ENCODE measurements at places on chromosomes 6 and 20.

DNA sequence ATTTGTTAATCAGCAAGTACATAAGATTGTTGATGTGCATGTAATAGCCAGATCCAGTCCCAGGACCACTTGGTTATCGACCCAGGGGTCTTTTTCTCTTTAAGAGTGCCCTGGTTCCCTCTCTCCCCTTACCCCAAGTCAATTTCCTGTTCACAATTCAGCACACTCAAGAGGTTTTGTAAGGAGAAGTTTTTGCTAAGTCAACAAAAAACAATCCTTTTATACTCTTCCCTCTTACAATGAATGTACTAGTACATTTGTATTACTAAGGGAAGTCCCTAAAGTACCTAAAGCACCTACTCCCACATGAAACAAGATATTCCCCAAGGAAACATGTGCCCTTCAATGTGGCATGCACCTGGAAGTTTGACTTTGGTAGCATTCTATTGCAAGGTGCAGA is 1.6 kb upstream of the NT5DC1 start:
- DNase-seq, result no peak

DNA sequence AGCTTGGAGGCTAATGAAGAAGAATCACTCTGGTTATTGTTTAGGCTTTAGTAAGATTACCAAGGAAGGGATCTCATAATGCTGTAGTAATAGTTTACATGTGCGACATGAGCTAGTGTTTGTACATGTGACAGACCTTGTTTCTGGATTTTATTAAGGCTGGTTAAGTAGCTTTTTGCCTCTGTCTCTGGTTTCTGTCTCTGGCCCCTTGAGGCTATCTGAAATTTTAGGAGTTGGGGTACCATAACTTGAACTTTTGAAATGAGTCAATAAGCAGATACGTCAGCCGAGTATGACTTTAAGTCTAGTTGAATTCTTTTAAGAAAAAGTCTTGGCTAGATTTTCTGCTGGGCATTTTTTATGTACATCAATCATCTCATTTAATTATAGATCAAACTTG is 9.5 kb downstream of the CBFA2T2 start:
- no peak for DNase-seq

GRCh38 chr6:155264693-155265320 is 994 bp downstream of the CLDN20 start:
- no peak for DNase-seq

DNA sequence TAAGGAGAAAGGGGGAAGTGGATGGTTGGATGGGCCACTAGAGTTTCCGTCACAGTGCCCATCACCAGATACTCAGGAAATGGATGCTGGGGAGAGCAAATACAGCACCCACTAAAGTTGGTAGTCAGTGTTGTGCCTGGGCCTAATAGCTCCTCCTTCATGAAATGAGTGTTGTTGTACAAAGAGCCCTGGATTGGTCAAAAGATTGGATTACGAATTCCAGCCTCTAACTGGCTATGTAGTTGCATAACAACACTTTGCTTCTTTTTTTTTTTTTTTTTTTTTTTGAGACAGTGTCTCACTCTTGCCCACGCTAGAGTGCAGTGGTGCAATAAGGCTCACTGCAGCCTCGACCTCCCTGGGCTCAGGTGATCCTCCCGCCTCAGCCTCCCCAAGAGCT is 27.4 kb downstream of the KCNG1 start:
- DNase-seq, result no peak

DNA sequence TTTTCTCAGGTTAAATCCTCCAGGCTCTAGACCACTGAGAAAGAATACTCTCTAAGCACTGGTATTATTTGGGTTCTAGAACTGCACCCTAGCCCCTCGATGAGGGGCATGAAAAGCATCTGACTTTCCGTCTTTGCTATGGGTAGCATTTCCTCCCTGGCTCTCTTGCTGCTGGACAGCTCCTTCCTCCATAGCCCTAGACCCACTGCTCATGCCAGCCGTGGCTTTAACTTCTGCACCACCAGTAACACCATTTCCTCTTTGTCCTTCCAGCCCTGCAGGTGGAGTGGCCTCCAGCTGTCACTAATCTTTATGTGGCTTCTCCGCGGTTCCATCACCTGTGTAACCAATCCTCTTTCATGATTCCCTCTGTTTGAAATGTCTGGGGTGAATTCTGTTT is 194.9 kb downstream of the SCP2D1 start:
- peak; percentile 47 for DNase-seq

DNA sequence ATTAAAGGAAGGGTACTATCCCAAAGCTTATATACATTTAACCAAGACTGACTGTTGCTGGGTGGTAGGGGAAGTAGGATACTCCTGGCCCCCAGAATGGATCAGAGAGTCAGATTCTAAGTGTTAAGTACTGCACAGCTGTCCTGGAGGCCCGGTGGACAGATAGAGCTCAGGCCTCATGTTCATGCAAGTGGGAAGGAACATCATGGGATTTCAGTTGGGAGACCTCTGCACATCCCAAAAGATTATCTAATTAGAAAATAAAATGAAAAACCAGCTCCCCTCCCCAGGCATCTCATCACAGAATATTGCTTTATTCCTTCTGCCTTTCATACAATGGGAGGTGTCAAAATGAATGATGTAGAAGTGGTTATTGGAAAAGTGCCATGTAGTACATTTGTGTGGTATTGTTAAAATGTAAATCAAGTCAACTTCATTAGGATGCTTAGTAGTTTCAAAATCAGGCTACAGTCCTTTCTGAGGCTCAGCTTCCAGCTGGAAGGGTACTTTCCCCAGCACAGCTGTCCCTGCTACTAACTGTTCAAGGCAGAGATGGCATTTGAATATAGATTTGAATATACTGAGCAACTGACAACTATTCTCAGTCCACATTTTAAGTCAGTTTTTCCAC is 82.9 kb downstream of the SLC35B3 start:
- no peak for DNase-seq

- DNase-seq, result peak; percentile 14
These were observed 28.0 kb upstream of the SYNJ2 start for GRCh38 chr6:157953580-157954091.

GRCh38 chr6:305371-306206 is 13.3 kb downstream of the DUSP22 start:
- DNase-seq, result no peak

DNA sequence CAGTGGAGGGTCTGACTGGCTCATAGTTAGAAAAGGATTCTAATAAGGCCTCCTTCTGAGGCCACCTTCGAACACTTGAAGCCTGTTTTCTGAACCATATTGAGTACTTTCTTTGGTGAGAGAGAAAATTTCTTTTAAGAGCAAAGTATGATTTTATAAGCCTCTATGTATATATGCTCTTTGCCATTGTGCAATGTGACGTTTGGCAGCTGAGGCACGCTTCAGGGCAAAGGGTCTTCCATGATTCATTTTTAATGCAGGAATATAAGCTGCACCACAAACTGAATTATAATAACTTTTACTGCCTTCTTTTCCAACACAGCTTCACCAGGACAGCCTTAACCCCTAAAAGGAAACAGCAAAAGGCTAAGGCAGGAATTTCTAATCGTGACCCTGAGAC is 154.4 kb downstream of the TTLL2 start:
- DNase-seq, result no peak

DNA sequence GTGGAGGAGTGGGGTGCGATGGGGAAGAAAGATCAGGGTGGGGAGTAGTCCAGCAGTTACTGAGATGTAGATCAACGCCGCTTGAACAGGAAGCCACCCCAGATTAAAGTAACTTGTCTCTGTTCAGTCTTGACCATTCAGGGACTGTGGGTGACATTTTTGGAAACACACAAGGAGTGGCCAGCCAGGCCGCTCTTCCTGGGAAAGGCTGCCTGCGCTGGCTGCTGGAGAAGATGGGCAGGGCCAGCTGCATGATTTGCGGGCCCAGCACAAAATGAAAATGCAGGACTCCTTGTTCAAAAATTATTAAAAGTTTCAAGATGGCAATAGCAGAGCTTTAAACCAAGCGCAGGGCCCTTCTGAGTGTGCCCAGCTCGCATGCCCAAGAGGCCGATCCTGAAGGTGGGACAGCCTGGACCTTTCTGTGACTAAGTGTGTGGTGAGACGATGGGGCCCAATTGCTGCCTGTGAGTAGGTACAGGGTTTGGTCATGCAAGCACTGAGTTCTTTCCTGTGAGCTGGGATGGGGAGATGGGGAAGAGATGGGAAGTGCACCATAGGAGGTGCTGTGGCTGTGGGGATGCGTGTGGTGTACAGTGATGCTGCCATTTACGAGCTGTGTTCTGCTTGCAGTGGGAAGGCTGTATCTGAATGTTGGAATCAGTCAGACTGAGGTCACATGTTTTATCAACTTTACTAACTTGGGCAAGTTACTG is 51.3 kb downstream of the DAAM2 start:
- DNase-seq, result peak; percentile 4

DNA sequence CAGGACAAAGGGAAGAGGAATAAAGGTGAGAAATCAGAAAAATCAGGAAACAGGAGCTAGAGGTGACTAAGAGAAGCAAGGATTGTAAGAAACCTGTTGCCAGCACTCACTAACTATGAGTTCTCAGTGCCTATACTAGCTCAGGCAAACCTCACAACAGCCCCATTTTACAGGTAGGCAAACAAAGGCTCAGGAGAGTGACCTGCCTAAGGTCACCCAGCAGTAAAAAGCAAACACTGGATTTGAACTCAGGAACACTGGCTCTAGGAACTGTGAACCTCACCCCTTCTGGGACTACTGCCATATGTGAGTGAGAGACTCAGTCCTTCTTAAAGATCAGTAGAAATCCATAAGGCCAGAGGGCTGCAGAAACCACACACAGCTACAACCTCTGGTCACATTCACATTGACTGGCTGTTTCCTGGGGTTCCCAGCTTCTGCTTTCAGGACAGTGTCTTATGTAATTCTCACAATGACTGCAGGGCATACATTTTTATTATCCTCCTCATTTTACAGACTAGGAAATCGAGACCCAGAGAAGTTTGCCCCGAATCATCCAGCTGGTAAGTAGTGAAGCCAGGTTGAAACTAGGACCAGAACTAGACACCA is 80.7 kb upstream of the MAFB start:
- peak; percentile 37 for DNase-seq

DNA sequence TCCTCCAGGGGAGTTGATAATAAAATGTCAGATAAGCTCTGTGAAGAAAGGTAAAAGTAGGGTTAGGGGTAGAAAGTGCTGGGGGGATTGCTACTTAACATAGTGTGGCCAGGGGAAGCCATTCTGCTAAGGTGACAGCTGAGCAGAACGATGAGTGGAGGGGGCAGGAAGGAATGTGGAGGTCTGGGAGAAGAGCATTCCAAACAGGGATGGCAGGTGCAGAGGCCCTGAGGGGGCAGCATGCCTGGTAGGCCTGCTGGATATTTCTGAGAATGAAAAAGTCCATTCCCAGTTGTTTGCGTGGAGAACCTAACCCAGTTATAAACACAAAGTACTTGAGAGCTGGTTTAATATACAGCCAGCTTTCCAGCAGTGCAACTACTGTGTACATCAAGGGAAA is 9.3 kb downstream of the GFRA4 start:
- DNase-seq, result no peak

- DNase-seq, result no peak
These were observed 3.7 kb downstream of the TGM2 start for GRCh38 chr20:38161412-38161774.

- DNase-seq, result no peak
These were observed 155.9 kb downstream of the NFATC2 start for GRCh38 chr20:51386586-51386985.

DNA sequence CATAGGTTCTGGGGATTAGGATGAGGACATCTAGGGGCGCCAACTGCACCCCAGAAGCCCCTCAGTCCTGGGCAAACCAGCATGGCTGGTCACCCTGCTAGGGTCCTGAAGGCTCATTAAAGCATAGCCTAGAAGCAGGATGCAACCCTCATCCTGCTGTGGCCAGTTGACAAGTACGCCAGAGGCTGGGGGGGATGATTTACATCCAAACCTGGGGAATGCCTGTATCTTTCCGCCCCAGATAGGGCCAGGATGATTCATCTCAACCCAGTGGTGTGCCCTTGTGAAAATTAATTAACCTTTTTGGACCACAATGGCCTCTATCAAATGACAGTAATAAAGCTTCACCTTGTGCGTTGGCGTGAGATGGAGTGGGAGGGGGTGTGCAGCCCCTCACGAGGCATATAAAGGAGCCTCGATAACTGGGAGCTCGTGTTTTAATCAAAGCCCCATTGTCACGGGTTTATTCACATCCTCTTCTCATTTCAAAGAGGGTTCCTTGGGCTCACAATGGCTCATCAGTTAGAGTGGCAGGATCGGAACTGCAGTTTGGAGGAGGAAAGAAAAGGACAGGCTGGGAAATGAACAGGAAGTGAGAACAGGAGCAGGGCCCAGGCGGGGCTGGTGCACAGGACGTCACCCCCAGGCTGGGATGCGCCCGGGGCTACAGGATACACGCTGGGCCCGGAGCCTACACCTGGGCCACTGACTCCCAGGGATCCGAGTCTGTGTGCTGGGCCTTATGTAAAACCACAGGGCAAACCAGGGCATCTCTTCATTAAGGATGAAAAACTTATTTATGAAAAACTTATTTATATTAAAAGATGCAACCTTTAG is 121.8 kb upstream of the PHACTR3 start:
- no peak for DNase-seq

- DNase-seq, result peak; percentile 96
These were observed 29.0 kb downstream of the SPDEF start for GRCh38 chr6:34526992-34527728.

GRCh38 chr6:11672669-11673068 is 105.9 kb downstream of the ADTRP start:
- DNase-seq, result no peak

GRCh38 chr6:115362234-115362633 is 698.5 kb downstream of the FRK start:
- DNase-seq, result no peak

GRCh38 chr20:21162631-21163030 is 36.7 kb downstream of the KIZ start:
- no peak for DNase-seq

- DNase-seq, result no peak
These were observed 1205.5 kb upstream of the CITED2 start for GRCh38 chr6:140579918-140580317.

- no peak for DNase-seq
These were observed 11.1 kb downstream of the MAP1LC3A start for GRCh38 chr20:34569598-34569997.

DNA sequence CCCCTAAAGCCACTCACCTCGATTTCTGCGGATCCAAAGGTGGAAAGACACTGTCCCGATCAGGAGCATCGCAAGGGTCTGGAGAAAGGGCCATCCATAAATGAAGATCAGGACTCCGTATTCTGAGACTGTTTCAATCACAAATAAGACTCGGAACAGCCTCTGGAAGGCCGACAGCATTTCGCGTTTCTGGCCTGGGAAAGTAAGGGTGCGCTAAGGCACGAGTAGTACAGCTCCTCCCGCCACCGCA is 44.6 kb downstream of the DPPA5 start:
- DNase-seq, result no peak

GRCh38 chr6:88764081-88764480 is 199.3 kb downstream of the RNGTT start:
- DNase-seq, result no peak

GRCh38 chr20:62820208-62820961 is 3.5 kb downstream of the COL9A3 start:
- DNase-seq, result no peak

GRCh38 chr20:64038565-64039292 is 2.7 kb downstream of the C20orf204 start:
- DNase-seq, result peak; percentile 89

GRCh38 chr20:52263757-52264156 is 72.2 kb upstream of the ZFP64 start:
- no peak for DNase-seq

- no peak for DNase-seq
These were observed 3.8 kb downstream of the MTCL3 start for GRCh38 chr6:127515234-127515793.
